Heart right ventricle (tissue), 16 donors: ENCODE measurements at places on chromosomes 4 and X. TPM values are rescaled to one million over a fixed set of nuclear protein-coding genes. Genes with fewer than 3 reads are reported as not detected.

DNA sequence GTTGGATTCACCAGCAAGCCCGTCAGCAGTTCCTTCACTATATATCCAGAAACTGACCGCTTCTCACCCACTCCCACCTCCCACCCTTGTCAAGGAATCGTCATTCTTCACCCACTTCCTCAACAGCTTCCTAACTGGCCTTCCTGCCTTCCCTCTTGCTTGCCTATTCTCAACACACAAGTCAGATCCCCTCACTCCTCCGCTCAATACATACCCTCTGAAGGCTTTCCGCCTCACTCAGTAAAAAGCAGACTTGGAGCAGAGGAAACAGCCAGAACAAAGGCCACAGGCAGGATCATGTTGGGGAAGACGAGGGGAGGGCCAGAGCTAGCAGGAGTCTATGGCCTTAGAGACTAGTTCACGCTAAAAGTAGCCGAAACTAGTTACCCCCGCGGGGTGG, 23.7 kb downstream of the RWDD4 start:
- H3K36me3 ChIP-seq = no peaks in the 10 kb centered on the region
- peak overlapping the region; percentile 3 for H3K4me3 ChIP-seq
- DNase-seq = no peak
- peaks cover 3% of the 10 kb centered on the region for H3K4me1 ChIP-seq

GRCh38 chr4:123018396-123018775, 96.0 kb upstream of the NUDT6 start:
- DNase-seq = no peak
- no peaks in the 10 kb centered on the region for H3K36me3 ChIP-seq
- H3K27me3 ChIP-seq = no peaks in the 10 kb centered on the region
- H3K4me3 ChIP-seq = no peak overlapping the region
- H3K4me1 ChIP-seq = no peaks in the 10 kb centered on the region

DNA sequence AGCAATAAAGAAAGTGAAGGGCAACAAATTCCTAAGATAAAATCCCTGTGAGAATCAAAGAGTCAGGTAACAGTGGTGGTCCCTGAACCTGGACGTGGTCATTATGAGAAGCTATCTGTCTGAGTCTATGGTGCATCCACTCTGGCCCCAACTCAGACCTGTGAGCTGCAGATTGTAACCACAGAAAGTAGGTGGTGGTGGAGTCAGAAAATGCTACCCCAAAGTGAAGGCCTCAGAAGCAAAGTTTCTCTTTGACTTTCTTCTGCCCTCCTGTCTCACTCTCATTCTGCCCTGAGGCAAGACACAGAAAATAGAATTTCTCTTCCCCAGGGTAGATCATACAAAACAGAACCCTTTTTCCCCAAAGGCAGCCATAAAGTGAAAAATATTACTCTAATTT, 84.1 kb upstream of the NEIL3 start:
- no peaks in the 10 kb centered on the region for H3K27me3 ChIP-seq
- H3K36me3 ChIP-seq = no peaks in the 10 kb centered on the region
- H3K4me3 ChIP-seq = no peak overlapping the region
- no peak for DNase-seq

DNA sequence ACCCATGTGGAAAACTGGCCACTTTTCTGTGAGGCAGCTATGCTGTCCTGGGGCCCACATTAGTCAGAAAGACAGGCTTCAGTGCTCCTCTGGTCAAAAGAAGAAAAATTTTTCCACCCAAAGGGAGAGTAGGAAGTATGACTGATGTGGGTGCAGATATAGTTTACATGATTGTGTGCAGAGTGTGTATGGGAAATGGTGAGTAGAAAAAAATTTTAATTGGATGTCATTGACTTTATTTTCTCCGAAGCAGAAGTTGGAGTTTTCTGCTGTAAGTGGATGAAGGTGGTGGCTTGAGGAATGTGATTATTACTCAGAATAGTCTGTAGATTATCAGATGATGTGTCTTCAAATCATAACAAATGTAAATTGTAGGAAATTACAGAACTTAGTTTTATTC, 241.5 kb upstream of the IGFBP7 start:
- no peaks in the 10 kb centered on the region for H3K4me1 ChIP-seq
- no peak overlapping the region for H3K27ac ChIP-seq
- DNase-seq = no peak
- H3K36me3 ChIP-seq = no peaks in the 10 kb centered on the region

DNA sequence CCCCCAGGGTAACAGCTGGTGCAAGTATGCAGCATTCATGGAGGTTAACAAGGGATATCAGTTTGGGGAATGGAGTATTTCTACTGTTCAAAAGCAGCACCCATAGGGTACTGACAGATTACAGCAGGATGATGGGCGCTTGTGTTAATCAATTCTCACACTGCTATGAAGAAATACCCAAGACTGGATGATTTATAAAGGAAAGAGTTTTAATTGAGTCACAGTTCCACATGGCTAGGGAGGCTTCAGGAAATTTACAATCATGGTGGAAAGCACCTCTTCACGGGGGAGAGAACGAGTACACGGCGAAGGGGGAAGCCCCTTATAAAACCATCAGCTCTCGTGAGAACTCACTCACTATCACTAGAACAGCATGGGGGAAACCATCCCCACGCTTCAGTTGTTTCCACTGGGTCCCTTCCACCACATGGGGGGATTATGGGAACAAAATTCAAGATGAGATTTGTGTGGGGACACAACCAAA, 64.1 kb downstream of the TNIP2 start:
- no peak overlapping the region for H3K27ac ChIP-seq
- peaks cover 98% of the 10 kb centered on the region for H3K36me3 ChIP-seq
- no peaks in the 10 kb centered on the region for H3K27me3 ChIP-seq
- DNase-seq = no peak

DNA sequence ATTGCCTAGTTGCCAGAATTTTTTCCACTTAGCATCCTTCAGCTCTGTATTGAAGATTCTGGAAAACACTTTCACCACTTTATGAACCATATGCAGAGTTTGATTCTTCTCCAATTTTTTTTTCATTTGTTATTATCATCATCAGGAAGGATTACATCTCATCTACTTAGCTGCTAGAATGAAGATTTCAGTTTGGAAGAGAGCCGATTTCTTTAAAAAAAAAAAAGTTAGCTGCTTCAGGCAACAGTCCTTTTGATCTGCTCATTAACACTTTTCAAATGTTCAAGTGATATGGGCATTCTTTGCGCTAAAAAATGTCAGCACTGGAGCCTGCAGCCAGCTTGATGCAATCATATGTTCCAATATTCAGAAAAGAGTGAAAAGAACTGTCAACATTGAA, 76.2 kb downstream of the ANTXR2 start:
- H3K27me3 ChIP-seq = no peaks in the 10 kb centered on the region
- H3K36me3 ChIP-seq = no peaks in the 10 kb centered on the region
- no peak for DNase-seq
- no peaks in the 10 kb centered on the region for H3K4me1 ChIP-seq
- no peak overlapping the region for H3K4me3 ChIP-seq

GRCh38 chr4:156021298-156021697, 67.6 kb upstream of the CTSO start:
- no peak overlapping the region for H3K4me3 ChIP-seq
- H3K4me1 ChIP-seq = no peaks in the 10 kb centered on the region
- no peaks in the 10 kb centered on the region for H3K27me3 ChIP-seq
- H3K36me3 ChIP-seq = no peaks in the 10 kb centered on the region
- DNase-seq = no peak
- H3K27ac ChIP-seq = no peak overlapping the region

- no peaks in the 10 kb centered on the region for H3K4me1 ChIP-seq
- no peaks in the 10 kb centered on the region for H3K36me3 ChIP-seq
- DNase-seq = no peak
- no peak overlapping the region for H3K4me3 ChIP-seq
- H3K27ac ChIP-seq = no peak overlapping the region
Observed at GRCh38 chr4:173018446-173018845, 150.2 kb upstream of the GALNT7 start.

- H3K4me3 ChIP-seq = no peak overlapping the region
- DNase-seq = no peak
- H3K27ac ChIP-seq = no peak overlapping the region
- no peaks in the 10 kb centered on the region for H3K36me3 ChIP-seq
- H3K4me1 ChIP-seq = no peaks in the 10 kb centered on the region
Observed at GRCh38 chrX:82127228-82128123, 925.6 kb downstream of the SH3BGRL start.

DNA sequence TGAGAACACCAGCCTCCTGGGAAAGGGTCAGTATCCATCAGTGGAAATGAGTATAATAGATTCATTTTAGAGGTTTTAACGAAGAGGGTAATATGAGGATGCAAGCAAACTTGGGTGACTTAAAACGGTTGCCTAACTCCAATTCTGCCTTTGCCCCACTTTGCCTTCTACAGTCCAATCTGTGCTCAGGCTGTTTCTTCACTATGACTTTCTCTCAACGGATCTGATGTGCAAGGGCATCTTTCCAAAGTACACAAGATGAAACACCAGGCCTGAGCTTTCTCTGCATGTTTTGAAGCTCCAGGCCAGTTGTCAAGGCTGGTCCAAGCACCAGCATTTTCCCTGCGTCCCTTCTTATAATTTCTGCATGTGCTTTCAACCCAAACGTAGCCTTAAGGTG, 68.0 kb upstream of the TMEM164 start:
- no peaks in the 10 kb centered on the region for H3K4me1 ChIP-seq
- H3K27me3 ChIP-seq = no peaks in the 10 kb centered on the region
- DNase-seq = no peak
- H3K4me3 ChIP-seq = no peak overlapping the region
- H3K36me3 ChIP-seq = no peaks in the 10 kb centered on the region

Gene CXCL3
- total RNA-seq = 2.1 TPM

DNA sequence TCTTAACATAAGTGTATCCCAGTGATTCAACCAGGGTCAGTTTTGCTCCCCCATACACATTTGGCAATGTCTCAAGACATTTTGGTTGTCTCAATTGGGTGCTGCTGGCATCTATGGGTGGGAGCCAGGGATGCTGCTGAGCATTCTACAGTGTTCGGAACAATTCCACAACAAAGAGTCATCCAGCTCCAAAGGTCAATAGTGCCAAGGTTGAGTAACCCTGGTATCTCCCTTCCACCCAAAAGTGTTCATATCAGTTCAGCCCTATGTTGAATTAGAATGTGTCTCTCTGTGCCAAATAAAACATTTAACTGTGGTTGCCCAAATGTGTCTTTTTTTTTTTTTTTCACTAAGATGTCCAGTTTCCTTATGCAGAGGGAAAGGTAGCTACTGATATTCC, 129.4 kb upstream of the RAI2 start:
- no peak for DNase-seq
- no peaks in the 10 kb centered on the region for H3K36me3 ChIP-seq
- no peak overlapping the region for H3K4me3 ChIP-seq
- no peaks in the 10 kb centered on the region for H3K4me1 ChIP-seq

DNA sequence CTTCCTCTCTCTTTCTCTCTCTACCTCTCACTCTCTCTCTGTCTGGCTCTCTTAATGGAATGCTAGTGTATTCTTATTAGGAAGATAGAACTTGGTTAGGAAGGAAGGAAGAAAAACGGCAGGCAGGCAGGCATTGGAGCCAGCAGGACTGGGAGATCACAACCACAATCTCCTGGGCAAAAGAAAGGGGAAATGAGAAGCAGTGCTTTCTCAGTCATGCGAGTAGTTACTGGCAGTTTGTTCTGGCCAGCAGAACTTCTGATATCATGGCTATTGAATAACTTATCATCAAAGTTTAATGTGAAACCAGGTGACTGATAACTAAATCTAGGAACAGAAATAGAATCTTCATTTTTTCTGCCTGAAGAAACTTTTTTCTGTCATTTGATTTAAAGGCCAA, 60.9 kb upstream of the PAGE1 start:
- H3K36me3 ChIP-seq = no peaks in the 10 kb centered on the region
- H3K27ac ChIP-seq = no peak overlapping the region
- H3K27me3 ChIP-seq = no peaks in the 10 kb centered on the region
- no peak for DNase-seq
- H3K4me1 ChIP-seq = no peaks in the 10 kb centered on the region

- H3K27ac ChIP-seq = no peak overlapping the region
- H3K4me3 ChIP-seq = no peak overlapping the region
- no peaks in the 10 kb centered on the region for H3K4me1 ChIP-seq
- no peak for DNase-seq
- H3K27me3 ChIP-seq = no peaks in the 10 kb centered on the region
Observed at GRCh38 chr4:73021634-73022033, 47.9 kb downstream of the COX18 start.

Gene MAGIX
- 3.7 TPM for total RNA-seq

DNA sequence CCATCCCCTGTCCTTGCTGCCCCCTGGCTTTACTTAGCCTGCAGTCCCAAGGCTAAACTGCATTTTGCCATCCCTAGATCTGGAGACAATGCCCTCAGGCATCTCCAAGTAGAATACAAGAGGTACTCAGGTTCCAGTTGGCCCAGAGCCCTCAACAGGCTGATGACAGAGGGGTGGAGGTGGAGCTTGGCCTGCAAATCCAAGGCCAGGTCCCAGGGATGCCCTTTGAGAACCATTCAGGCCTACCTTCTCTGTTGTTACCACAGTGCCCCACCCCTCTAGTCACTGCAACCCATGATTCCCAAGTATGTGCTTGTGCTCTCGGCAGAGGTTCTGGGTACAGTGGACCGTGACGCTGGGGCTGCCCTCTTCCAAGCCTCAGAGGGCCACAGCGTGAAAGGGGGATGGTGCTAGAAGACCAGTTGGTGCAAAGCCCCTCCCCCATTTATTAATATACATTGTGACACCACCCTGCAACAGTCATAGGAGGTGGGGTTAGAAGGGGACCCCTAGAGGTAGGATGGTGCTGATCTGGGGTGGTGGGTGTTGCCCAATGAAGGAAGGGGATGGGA, 6.4 kb upstream of the UBA1 start:
- H3K27ac ChIP-seq = no peak overlapping the region
- no peak overlapping the region for H3K4me3 ChIP-seq
- H3K27me3 ChIP-seq = no peaks in the 10 kb centered on the region

Gene CCDC149
- total RNA-seq = 9.1 TPM

GRCh38 chr4:100838286-100838685, 320.5 kb upstream of the EMCN start:
- no peak overlapping the region for H3K4me3 ChIP-seq
- no peaks in the 10 kb centered on the region for H3K36me3 ChIP-seq
- DNase-seq = no peak
- H3K4me1 ChIP-seq = no peaks in the 10 kb centered on the region

Gene GABRE
- 23.7 TPM for total RNA-seq

Gene GAGE12E
- total RNA-seq = not detected
